ENCODE measurements at places on chromosomes 12 and 14.

DNA sequence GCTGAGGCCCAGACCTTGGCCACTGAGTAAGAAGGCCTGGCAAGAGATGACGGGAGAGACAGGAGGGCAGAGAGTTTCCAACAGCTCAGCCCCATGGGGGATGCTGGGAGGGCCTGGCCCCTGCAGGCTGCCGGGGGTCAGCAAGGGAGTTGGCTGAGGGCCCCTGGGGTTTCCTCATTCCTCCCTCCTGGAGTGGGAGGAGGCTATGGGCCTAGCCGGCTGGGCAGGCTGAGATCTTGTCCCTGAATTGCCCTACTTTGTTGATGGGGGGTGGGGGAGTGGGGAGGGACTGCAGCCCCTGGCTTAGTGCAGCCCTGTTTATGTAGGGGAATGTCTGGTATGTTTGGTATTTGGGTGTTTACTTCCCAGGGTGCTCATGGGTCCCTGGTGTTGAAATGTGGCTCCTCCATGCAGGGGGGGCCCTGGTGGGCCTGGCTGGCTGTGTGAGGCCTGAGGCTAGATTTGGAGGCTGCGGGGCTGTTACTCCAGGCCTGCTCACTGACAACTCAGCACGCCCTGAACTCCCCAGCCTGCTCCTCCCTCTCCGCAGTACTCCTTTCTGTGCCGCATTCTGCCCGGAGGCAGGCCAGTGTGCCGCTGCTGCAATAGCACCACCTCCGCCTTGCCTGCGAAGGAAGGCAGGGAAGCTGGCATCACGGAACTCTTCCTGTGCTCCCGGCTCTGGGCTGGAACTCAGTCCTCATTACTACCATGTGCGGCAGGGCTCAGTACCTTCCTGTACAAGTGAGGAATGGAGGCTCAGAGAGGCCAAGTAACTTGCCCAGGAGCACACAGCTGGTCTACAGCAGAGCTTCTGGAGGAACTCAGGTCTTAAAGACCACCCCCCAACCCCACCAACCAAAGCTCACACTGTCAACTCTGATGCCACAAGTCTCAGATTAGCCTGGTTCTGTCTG, 25.3 kb downstream of the JDP2 start:
- DNase-seq: no peak

DNA sequence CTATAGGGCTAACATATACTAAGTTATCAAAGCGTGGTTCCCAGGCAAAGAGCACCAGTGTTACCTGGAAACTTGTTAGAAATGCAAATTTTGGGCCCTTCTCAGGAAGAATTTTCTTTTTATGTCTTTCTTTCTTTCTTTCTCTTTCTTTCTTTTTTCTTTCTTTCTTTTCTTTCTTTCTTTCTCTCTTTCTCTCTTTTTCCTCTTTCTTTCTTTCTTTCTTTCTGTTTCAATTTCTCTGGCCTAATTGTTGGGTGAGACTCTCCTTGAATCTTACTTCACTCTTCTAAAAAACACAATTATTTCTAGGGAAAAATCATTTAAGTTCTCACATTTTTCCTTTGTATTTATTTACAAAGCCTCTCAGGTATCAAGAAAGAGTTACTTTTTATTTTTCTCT, 46.5 kb upstream of the RAP1B start:
- no peak for DNase-seq

DNA sequence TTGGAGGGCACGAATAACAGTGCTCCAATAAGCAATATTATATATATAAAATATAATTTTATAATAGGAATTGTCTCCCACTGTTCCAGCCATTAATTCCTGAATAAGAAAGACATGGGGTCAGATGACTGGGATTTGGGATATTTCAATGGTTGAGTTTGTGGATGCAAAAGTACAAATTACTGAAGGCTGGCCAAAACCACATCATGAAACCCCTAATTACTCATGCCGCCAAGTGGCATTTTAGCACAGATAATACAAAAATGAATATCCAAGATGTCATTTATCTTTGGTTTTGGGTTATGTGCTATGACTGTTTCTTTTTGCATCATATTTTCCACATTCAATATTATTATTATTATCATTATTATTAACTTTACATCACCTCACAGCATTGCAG, 261.4 kb upstream of the TBX3 start:
- no peak for DNase-seq

GRCh38 chr12:124401704-124402221, 106.9 kb downstream of the RFLNA start:
- DNase-seq: no peak

GRCh38 chr14:52740751-52741150, 10.8 kb downstream of the STYX start:
- DNase-seq: no peak

GRCh38 chr14:95250140-95250769, 69.5 kb downstream of the CLMN start:
- DNase-seq: no peak

GRCh38 chr14:75299059-75299458, 20.4 kb downstream of the FOS start:
- DNase-seq: no peak

- no peak for DNase-seq
Measured at GRCh38 chr14:103889313-103890051, 38.8 kb upstream of the TDRD9 start.

GRCh38 chr12:31931796-31932715, 27.2 kb upstream of the RESF1 start:
- DNase-seq: no peak
